HFFc6 (cell line): ENCODE measurements at places on chromosomes 1 and 21. TPM values are rescaled to one million over a fixed set of nuclear protein-coding genes. Genes with fewer than 3 reads are reported as not detected.

Gene SLC45A1
- total RNA-seq, result 1.5 to 2.0 TPM (median 1.6 TPM) in 3 replicates

DNA sequence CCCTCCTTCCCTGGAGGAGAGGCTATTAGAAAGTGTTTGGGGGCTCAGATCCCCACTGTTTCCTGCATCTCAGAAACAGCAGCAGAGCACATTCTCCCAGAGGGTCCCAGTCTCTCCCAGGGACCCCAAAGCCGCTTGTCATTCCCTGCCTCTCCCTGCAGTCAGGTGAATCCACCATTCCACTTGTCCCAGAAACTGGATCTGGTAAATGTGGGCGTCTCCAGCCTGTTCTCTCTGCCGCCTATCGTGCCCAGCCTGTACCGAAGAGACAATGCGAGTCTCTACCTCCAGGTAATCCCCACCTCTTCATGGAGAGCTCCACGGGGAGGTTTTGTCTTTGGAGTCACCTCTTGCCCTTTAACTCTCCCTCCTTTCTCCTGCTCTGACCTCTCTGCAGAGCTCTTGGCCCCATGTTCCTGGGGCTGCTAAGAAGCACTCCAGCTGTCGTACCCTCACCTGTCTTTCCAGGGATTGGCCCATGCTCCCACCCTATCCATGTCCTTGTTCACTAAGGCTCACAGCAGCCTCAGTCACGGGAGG is 26.9 kb downstream of the INAVA start:
- DNase-seq, result no peak

GRCh38 chr1:25727635-25728286 is 72.2 kb upstream of the SELENON start:
- DNase-seq, result no peak

DNA sequence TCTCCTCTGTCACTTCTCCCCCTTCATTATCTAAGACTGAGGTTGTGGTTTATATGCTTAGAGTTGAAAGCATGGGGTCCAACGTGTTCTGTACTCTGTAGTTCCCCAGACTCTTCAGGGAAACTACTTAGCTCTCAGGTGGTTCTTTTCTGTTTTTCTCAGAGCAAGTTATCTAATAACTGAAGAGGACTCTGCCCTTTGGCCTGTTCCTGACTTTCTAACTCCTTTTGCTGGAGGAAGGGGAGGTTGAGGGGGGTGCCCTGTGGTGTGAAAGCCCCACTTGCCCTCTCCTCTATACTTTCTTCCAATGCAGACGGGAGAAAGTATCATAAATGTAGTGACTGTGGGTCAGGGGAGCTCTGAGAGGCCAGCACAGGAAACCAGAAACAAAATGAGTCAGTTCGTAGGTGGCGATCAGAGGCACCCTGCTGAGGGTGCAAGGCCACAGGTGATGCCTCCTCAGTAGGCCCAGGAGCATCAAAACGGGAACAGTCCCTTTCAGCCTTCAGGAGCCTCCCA is 5.0 kb downstream of the SLC25A44 start:
- DNase-seq, result no peak

Gene JAM2
- total RNA-seq, result 0.27 to 0.48 TPM (median 0.35 TPM) in 3 replicates

Gene BCL2L15
- total RNA-seq, result 0.10 TPM in 1 of 3 replicates, not detected in the others

Gene KCNA3
- not detected in 3 replicates for total RNA-seq

DNA sequence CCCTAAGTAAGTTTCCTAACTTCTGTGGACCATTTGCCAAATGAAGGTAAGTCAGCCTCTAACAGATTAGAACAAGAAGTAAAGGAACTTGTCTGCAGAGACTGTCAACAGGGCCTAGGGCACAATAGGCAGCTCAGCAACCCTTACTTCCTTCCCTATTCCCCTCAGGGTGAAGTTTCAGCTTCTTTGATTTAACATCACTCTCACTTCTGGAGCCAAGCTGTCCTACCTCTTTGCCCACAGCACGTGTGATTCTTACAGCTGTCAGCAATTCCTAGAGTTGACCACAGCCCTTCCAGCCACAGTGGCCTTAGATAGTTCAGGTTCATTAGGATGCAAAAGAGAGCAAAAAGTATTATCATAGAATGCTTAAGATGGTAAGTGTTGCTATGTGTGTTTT is 7.6 kb upstream of the EIF4G3 start:
- DNase-seq, result no peak

DNA sequence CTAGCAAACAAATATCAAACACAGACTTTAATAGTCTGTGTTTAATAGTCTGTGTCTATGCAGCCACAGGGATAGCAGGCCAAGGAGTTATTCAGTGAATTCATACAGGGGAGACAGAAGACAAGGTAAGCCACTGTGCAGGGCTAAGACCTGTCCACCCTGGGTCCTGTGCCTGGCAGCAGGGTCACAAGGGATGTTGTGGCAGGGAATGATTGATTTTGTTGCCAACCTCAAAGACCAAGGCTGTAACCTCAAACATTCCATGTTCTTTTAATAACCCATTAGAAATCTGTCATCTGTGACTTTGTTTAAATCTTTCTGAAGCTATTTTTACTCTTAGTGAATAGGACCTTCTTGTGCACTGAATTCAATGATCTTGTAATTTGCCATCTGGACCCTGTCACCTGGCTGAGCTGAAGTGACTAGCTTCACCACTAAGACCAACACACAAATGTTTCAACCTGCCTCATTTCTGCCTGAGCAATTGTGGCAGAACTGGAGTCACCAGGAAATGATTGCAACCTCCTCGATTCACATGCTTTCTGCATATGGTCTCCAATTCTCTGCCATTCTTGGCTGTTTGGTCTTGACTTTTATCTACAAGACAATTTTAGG is 154.2 kb downstream of the ASTN1 start:
- DNase-seq, result no peak

Gene SPATA17
- 0.18 to 0.51 TPM (median 0.31 TPM) in 3 replicates for total RNA-seq

DNA sequence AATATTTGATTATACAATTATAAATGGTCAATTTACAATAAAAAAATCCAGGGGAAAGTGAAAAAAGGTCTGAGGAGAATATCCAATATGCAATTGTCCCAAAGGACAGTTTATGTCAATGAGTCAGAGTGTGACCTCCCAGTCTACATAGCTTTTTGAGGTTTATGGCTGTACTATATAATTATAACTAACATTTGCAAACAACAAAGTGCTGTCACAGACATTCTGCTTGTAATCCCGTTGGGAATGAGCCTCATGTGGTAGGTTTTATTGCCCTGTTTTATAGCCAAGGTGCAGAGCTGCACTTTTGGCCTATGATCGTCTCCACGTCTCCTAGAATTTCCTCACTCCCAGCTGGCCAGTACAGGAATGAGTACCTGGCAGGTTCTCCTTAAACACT is 103.8 kb downstream of the ADSS2 start:
- DNase-seq, result peak; percentile 68

DNA sequence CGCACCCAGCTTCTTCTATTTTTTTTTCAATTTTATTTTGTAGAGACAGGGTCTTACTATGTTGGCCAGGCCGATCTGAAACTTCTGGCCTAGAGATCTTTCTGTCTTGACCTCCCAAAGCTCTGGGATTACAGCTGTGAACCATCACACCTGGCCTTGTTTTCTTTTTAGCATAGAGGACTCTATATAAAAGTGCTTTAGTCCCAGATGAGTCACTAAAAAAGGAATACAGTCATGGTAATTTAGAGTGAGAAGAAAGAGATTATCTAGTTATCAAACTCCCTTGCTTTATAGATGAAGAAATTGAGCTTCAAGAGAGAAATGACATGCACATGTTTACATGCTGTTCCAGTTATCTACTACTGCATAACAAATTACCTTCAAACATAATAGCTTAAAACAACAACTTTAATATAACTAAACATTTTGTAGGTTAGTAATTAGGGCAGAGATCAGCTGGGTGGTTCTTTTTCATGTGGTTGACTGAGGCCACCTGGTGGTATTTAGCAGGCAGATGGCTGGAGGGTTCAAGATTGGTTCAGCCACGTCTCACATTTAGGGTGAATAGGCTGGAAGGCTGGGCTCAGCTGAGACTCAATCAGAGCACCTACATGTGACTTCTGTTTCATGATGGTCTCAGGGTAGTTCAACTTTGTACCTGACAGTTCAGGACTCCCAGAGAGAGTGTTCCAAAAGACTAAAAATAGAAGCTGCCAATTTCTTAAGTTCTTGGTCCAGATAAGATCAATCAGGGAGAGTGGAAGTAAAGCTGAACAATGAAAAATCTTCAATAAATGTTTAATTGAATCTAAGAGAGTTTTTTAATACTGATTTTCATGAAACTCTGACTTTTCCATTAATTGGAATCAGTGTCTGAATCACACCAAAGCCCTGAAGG is 16.9 kb upstream of the MTF2 start:
- DNase-seq, result peak; percentile 29

Gene SPRR2A
- total RNA-seq, result not detected in 3 replicates

DNA sequence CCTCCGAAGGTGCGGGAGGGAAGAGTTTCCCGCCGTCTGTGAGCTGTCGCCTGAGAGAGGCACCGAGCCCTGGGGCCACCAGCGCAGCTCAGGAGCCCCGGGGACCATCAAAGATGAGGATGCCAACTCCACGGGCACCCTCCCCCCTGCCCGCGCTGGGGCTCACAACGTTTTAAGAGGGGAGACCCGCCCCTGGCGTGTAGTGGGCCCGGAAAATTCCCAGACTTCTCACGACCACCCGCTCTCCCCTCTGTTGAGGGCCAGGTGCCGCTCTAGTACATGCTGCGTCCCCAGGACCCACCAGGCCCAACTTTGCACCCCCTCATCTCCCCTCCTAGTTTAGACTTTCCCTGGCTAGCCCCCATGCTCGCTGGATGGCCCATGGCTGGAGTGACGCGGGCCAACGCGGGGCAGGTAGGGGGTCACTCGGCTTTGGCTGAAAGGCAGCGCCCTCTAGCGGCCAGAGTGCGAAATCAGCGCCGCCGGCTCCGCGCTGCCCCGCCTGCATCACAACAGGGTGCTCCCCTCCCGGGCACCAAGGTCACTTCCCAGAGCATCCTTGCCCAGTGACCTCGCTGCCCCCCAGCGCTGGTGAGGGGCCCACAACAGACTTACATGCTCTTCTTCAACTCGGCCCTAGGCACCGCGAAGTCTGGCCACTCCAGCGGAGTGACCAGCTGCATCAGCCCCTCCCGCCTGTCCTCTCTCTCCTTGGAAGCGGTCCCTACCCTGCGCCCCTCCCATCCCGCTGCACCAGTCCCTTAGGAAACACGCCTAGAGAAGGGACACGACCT is 1.8 kb downstream of the CD160 start:
- peak; percentile 55 for DNase-seq

Gene CRNN
- not detected in 3 replicates for total RNA-seq

DNA sequence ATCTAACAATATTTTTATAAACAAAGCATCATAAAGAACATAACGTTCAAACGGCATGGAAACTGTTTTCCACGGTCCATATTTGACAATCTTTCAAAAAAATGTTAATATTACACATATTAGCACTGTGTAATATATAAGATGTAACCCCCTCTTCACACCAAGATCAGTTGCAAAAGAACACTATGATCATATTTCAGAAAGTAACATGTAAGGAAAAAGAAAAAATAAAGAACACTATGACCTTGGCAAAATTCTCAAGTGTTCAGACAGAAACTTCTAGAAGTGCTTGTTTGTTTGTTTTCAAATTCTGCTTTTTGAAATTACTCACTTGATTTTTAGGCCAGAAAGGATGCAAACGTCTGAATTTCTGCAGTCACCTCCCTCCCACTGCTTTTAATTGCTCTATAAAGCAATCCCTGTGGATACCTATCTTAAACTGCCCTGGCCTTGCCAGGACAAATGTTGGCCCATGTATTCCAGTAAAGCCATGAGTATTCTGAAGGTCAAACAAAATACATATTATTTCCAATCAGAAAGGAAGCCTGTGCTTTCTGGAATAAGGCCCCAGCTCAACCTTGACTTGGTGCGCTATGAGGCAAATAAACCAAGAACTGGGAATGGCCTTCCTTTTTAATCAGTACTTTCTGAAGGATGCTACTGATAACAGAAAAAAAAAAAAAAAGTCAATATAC is 68.6 kb downstream of the TGFBR3 start:
- no peak for DNase-seq

DNA sequence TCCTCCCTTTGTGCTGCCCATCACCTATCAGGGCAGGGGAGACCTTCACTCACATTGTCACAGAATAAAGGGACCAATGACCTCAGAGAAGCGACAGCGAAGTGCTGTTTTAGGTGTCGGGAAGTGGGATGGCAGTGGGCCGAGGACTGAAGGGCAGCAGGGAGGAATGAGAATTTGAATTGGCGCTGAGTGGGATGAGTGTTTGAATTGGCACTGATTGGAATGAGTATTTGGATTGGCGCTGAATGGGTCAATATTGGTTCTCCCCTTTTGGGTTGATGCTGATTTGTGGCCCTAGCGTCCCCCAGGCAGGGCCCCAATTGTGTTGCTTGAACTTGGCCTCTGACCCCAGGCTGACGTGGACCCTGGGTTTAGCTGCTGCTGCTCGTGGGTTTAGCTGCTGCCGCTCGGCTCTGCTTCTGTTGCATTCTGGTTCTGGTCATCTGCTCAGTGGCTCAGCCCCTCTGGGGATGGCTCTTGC is 12.4 kb upstream of the UMODL1 start:
- no peak for DNase-seq

Gene RGS8
- total RNA-seq, result not detected in 3 replicates

DNA sequence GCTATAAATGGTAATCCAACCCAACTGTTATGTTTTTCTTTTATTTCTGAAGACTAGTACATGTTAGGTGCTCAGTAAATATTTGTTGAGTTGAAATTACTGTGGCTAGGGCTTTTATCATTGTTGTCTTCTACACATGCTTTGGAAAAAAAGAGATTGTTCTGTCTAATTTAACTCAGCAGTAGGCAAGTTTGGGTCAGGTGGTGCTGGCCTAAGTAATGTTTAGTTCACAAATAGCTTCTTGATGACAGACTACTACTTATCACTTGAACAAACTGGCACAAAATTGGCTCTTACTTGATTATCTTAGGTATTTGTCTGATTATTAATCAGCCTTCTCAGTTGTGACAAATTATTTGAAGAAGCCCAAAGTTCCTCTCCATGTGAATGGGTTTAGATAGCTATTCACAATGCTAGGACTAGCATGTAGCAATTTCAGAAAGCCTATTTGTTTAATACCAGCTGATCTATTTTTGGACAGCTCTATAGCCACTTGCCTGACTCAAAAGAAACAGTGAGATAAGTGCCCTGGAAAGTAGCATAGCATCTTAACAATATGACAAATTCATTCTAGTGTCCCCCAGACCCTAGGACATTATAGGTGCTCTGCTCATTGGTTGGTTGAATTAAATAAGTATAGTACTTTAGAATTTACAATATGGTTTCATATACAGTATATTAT is 32.6 kb downstream of the TMEM200B start:
- DNase-seq, result no peak

GRCh38 chr1:197884173-197884572 is 18.3 kb upstream of the C1orf53 start:
- no peak for DNase-seq

- DNase-seq, result no peak
Observed at GRCh38 chr1:47842228-47842919, 154.8 kb downstream of the TRABD2B start.

- no peak for DNase-seq
Observed at GRCh38 chr1:202805886-202806844, 2.1 kb downstream of the KDM5B start.

Gene CHIA
- total RNA-seq, result not detected in 3 replicates

- DNase-seq, result no peak
Observed at GRCh38 chr1:1291023-1291528, 10.8 kb downstream of the SCNN1D start.

DNA sequence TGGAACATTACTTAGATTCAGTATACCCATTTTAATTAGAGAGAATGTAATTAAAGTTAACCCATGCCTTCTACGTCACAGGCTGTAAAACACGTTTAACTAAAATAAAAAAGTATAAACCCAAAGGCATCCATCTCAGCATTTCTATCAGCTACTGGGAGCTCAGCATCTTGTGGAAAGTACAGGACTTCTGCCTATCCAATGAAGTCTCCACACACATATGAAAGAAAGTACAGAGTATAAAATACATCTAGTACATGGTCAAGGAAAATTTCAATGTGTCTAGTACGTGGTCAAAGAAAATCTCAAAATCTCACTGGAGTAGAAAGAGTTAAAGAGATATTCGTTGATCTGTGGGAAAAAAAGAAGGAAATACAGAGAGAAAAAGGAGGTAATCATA is 141.4 kb upstream of the ZNHIT6 start:
- no peak for DNase-seq
